ENCODE measurements at places on chromosomes 11 and 22.

- no peak for DNase-seq
Measured at GRCh38 chr11:134950692-134951304, 538.8 kb upstream of the B3GAT1 start.

DNA sequence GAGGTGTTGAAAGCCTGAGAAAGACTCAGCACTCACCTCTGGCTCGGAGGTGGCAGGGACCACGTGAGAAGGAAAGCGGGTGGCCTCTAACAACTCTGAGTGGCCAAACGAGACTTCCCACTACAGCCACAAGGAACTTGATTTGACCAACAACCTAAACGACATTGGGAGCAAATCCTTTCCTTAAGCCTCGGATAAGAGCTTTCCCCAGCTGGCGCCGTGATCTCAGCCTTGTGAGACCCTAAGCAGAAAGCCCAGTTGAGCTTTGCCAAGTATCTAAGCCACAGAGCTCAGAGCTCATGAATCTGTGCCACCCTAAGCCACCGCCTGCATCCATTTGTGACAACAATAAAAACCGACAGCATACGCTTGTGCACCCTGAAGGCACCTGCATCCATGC is 636.0 kb downstream of the TBC1D22A start:
- DNase-seq, result no peak

DNA sequence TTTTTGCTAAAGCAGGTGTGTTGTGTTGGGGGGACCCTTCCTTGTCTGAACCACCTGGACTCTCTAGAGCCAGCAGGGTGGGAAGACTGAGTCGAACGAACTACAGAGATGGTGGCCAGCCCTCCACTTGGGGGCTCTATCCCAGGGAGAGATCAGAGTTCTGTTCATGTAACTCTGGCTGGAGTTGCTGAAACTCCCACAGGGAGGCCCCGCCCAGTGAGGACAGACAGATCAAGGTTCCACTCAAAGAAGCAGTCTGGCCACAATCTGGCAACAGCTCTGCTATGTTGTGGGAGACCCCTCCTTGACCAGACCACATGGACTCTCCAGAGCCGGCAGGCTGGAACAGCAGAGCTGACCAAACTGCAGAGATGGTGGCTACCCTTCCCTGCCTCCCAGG is 20.2 kb upstream of the OR5AK2 start:
- DNase-seq, result no peak

DNA sequence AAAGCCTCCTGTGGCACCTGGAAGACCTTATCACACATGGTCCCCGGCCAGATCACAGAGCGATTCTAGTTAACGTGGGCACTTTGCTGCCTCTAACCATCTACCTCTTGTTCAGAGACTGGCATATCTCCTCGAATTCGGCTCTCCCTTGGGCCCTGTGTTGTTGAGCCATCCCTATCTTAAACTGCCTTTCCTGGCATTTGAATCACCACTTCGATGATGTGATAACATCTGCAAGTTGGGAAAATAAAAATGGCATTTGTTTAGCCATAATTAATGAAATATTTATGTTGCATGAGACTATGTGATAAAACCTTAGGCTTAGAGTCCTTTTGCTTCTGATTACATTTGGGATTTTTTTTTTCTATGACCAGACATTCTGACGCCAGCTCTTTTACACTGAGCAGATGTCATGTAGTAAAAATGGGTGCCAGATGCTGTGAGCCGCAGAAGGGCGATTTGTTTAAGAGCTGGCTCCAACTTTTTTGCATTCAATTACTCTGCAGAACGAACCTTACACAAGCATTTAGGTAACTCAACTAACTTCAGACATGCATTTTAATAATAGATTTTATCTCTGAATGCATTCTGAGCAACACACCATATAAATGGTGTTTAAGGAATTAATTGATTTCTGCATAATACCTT is 58.5 kb upstream of the PARVA start:
- DNase-seq, result peak; percentile 98

- no peak for DNase-seq
Measured at GRCh38 chr11:18321578-18321968, 367 bp downstream of the HPS5 start.

All from DMS153 (cell line).